ENCODE measurements at places on chromosomes 3 and 15.
A peak's percentile ranks its signal among the peaks of the same experiment; 100 is the strongest.

DNA sequence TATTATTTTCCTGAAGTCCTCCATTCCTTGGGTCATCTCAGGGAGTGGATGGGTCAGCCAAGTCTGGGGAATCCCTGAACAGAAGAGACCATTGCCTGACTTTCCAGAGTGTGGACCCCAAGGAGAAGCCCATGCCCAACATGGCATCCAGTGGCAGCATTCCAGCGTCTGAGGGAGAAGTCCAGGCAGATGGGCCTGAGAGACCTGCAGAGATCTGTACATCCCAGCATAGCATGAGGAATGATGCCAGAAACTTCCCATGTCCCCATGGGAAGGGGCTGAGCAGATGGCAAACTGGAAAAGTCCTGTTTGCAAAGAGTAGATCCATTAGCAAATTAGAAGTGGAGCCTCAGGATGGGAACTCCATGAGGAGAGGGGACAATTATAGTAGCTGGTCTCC lies 17.6 kb upstream of the COLQ start:
- DNase-seq, result no peak

DNA sequence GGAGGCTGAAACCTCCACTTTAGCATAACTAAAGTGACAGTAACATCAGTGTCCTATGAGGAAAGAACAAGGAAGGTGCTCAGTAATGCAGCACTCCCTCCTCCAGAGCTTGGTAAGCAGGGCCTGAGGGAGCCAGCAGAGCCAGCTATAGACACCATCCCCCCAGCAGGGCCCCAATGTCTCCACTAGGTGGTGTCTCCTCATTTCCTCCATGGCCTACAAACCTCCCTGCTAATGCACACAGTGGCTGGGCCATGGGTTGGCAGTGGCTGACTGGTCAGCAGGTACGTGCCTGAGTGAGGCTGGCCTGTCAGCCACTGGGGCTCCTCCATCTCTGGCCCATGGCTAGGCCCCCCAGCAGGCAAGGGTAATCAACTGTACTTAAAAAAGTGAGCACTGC lies 13.6 kb downstream of the MRPS25 start:
- DNase-seq, result peak; percentile 58

DNA sequence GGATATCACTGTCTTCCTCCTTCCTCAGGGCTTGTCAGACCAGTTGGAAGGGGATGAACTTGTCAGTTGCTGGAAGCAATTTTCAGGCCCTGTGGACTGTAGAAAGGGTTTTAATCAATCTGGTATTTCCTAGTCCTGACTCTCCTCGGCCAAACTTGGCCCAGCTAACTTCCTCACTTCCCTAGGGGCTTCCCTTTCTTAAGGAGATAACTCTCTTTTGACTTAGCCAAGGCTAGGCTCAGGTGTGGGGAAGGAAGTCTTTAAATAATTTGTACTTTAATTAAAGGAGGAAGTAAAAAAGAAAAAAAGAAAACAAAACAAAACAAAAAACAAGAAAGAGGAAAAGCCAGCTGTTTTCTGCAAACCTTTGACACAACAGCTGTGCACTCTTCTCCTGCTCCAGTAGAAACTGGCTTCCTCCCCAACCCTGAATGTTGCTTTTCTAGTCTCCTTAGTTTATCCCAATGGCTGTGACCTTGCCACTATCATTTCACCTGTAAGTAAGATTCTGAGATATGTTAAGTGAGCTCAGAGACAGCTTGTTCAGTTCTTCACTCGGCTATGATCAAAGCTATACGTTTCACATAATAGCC lies 53.0 kb upstream of the ST3GAL6 start:
- DNase-seq, result no peak

DNA sequence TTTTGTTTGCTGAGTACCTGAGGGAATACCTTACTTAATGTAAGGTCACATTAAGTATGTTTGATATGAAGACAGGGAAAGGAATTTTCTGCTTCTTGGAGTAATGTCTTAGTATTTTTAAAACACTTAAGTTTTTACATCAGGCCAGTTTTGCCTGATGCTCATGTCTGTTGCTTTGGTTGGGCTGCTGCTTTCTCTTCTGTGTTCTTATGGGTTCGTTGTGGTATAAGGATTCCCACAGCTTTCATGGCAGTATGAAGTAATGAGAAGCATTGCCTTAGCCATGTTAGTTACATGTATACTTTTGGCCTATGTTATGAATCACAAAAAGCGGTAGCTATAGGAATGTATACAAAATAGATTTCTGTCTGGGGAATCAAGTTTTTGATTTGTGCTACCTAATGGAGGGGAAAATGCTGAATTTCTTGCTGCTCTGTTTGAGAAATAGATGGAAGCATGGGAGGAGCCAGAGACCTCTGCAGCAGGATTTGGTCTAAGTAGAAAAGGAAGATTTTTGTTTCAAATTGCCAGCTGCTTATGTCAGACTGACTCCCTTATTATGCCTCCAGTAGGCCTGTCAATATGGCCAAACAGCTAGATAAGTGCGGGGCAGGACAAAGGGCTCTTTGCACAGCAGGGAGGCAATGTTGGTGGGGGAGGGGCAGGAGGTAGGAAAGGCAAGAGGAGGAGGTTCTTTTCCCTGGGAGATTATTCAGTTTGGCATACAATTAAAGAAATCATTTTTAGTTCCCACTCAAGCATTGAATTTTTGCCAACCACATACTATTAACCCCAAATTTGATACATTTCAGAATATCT lies 5.2 kb downstream of the SETD5 start:
- DNase-seq, result peak; percentile 72

- DNase-seq, result no peak
Measured at GRCh38 chr15:81940467-81941451, 105.1 kb downstream of the MEX3B start.

DNA sequence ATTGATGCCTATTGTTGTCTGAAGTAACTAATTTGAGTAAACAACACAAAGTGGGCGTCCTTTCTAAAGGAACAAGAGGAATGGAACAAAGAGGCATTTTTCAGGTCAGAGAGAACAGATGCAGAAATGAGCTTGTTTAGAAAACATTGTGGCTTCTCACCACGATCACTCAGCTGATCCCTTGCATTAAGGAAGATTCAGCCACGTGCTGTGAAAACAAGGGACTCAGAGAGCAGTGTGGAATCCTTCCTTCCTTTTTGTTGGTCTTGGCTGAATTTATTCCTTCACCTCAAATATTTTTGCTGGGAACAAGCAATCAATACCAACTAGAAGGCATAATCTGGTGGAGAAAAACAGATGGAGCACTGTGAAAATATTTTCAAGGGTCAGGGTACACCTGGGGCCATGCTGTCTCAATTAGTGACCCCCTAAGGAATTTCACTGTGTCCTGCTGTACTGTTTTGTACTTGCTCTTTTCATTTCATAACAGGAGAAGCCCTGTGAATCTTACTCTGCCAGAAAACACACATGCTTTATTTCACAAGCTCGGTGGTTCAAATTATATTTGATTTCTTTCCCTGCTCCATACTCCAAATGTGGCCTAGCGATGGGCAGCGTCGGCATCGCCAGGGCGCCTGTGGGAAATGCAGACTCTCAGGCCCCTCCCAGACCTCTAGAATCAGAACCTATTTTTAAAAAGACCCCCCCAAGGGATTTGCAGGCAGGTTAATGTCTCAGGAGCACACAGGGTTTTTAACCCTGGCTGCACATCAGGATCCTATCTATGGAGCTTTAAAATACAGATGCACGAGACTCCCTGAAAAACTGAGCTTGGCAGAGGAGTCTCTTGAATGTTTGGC lies 11.6 kb upstream of the SLC6A20 start:
- no peak for DNase-seq

DNA sequence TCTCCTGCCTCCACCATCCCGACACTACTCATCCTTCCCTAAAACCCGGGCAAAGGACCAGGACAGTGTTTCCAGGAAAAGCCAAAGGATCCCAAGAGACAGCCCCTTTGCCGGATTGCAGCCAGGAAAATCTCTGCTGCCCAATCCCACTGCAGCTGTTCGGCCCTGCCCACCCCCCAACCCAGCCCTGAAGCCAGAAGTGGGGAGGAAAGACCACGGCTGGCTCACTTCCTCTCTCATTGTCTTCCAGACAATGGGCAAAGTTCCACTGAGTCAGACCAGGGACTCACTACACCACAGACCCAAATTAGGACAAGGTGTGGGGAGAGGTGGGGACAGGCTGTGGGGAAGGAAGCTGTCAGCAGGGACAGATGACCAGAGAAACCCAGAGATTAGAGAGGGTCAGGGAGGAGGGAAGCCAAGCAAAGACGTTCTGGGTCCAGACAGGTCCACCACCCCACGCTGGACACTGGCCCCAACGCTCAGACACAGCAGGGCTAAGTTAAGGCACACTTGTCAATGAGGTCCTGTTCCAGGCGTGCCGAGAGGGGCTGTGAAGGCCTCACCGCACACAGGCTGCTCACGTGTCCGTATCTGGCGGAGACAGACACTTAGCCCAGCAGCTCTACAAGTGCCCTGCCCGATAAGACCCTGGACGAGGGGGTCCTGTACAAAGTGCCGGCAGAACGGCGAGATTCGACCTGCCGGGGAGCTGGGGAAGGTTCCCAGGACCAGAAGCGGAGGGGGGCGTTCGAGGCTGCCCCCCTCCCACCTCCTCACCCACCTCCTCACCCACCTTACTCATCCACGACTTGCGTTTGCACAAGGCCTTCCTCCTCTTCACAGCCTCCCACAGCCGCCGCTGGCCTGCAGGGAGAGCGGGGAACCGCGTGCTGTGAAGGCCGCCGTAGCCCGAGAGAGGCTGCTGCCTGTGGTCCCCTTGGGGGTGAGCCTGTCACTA lies 21.9 kb downstream of the TNK2 start:
- DNase-seq, result no peak

GRCh38 chr3:100175637-100176280 lies 61.5 kb upstream of the FILIP1L start:
- no peak for DNase-seq

- DNase-seq, result peak; percentile 69
Measured at GRCh38 chr15:92077353-92078085, 224.0 kb downstream of the SLCO3A1 start.

DNA sequence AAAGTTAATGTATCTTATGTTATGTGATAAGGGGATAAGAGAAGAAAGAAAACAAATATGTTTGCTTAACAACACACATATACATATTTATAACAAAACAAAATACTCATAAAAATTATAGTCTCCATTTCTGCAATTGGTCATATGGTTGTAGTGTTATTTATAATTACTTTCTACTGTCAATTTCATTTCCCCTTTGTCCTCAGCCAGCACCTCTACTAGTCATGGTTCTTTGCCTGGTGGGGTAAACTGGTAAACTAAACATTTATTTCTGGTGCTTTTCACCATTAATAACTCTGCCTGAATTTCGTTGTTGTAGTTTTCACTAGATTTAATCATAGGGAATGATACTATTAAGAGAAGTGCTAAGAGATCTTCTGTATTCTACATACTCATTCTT lies 88.0 kb upstream of the ALCAM start:
- DNase-seq, result no peak

DNA sequence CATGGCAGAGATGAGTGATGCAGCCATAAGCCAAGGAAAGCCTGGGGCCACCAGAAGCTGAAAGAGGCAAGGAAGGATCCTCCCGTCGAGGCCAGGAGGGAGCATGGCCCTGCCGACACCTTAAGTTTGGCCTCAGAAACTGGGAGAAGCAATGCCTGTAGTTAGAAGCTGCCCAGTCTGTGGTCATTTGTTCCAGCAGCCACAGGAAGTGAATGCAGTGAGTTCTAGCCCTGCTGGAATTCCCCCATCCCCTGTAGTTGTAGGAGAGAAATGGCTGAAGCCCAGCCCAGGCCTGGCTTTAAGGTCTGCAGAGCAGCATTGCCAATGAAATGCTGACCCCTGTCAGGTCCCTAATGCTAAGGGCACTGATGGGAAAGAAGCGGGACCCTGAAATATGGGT lies 12.2 kb upstream of the CHSY1 start:
- DNase-seq, result no peak

DNA sequence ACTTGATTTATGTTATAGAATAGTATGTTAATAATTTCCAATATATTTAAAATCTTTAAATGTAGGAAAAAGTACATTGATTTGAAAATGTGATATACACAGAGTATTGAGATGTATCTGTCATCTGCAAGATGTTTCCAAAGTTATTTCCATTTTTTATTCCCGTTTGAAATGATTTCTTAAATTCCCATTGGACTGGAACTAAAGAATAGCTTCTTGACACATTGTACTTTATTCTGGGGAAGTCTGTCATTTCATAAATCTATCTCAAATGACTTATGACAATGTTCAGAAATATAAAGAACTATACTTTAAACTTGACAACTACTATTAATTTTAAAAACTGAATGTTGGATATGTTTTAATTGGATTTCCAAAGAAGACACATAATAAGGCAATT lies 489.6 kb downstream of the ROBO2 start:
- no peak for DNase-seq

DNA sequence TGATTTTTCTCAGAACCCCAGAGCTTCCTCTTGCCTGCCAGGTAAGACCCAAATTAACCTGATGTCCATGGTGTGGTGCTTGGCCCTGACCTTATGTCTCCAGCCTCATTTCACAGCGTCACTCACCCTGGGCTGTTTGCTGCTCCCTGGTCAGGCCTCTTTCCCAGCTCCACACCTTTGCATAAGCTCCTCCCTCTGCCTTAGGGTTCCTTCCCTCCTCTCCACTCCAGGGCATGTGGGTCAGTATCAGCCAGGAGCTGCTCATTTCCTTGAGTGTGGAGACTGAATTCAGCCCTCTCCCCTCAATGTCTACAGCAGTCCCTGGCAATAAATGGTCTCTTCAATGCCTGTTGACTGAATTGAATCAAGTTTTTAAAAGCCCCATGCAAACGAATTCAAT lies 75.6 kb upstream of the ANKRD34C start:
- DNase-seq, result no peak

- DNase-seq, result no peak
Measured at GRCh38 chr3:97613139-97613538, 151.4 kb upstream of the ARL6 start.

Data from left lobe of liver (tissue), 2 donors.